Right lung (tissue), 10 donors: ENCODE measurements at places on chromosomes 3 and 15. TPM values are rescaled to one million over a fixed set of nuclear protein-coding genes. Genes with fewer than 3 reads are reported as not detected.
A peak's percentile ranks its signal among the peaks of the same experiment; 100 is the strongest.

Gene GOLGA8J
- polyA plus RNA-seq: 1.4 TPM

DNA sequence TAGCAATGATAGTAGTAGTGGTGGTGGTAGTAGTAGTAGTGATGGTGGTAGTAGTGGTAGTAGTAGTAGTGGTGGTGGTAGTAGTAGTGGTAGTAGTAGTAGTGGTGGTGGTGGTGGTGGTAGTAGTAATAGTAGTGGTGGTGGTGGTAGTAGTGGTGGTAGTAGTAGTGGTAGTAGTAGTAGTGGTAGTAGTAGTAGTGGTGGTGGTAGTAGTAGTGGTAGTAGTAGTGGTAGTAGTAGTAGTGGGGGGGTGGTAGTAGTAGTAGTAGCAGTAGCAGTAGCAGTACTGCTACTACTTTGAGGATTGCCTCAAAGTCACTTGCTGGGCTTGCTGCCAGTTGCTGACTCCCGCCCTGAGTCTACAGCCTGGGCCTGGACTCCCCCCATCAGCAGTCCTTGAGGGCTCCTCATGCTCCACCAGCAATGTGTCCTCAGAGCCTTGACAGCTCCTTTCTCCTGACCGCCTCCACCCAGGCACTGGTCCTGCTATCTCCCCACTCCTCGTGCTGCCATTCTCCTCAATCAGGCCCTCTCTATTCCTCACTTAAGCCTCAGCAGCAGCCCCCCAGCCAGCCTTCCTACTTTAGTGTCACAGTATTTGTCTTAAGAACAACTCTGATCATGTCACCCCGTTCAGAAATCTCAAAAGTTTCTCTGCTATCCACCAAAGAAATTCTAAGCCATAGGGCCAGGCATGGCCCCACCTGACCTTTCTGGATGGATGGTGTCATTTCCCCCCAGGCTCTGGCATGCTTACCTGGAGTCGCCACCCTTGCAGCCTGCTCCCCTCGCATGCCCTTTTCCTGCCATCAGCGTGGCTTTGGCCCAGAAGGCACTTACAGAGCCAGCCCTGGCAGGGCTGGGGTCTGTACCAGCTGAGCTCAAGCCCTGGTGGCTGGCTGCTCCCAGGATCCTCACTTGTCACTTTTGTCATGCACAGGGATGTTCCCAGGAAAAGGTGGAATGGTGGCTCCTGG is 45.6 kb downstream of the DLEC1 start:
- DNase-seq: peak; percentile 23

DNA sequence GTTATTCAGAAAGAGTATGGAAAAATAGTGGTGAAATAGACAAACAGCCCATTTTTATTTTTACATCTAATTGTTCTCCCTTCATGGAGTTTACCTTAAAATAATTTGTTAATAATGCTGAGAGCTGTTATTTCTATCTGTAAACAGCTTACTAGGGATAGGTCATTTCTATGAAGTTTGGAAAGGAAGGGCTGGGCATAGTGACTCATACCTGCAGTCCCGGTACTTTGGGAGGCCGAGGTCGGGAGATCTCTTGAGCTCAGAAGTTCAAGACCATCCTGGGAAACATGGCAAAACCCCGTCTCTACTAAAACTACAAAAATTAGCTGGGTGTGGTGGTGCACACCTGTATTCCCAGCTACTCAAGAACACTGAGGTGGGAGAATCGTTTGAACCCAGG is 624.3 kb upstream of the LMCD1 start:
- DNase-seq: no peak

- no peak for DNase-seq
Measured at GRCh38 chr15:40755812-40756208, 756 bp upstream of the RMDN3 start.

Gene SH2D7
- 0.90 TPM for polyA plus RNA-seq

Gene RAD51
- 9.2 TPM for polyA plus RNA-seq

DNA sequence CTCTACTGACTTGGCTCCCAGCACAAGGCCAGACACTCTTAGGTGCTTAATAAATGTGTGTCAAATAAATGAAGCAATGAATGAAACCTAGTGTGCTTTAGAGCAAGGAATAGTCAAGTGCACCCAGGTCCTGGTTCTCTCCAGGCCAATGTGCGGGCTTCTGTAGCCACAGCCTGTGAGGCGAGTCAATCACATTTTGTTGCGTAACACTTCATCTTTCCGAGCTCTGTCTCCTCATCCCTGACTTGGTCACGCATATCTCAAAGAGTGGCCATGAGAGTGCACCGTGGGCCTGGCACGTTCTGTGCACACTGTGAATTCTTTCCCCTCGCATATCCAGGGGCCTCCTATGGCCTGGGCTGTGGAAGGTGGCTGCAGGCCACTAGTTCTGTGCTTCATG is 11.4 kb upstream of the SH3GL3 start:
- no peak for DNase-seq

DNA sequence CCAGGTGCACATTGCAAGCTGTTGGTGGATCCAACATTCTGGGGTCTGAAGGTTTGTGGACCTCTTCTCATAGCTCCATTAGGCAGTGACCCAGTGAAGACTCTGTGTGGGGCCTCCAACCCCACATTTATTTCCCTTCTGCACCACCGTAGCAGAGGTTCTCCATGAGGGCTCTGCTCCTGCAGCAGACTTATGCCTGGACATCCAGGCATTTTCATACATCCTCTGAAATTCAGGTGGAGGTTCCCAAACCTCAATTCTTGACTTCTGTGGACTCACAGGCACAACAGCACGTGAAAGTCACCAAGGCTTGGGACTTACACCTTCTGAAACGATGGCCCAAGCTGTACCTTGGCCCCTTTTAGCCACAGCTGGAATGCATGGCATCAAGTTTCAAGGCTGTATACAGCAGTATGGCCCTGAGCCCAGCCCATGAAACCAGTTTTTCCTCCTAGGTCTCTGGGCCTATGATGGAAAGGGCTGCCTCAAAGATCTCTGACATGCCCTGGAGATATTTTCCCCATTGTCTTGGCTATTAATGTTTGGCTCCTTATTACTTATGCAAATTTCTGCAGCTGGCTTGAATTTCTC is 30.2 kb downstream of the CLDN1 start:
- no peak for DNase-seq
